ENCODE measurements at places on chromosomes 13 and 19. TPM values are rescaled to one million over a fixed set of nuclear protein-coding genes. Genes with fewer than 3 reads are reported as not detected.

DNA sequence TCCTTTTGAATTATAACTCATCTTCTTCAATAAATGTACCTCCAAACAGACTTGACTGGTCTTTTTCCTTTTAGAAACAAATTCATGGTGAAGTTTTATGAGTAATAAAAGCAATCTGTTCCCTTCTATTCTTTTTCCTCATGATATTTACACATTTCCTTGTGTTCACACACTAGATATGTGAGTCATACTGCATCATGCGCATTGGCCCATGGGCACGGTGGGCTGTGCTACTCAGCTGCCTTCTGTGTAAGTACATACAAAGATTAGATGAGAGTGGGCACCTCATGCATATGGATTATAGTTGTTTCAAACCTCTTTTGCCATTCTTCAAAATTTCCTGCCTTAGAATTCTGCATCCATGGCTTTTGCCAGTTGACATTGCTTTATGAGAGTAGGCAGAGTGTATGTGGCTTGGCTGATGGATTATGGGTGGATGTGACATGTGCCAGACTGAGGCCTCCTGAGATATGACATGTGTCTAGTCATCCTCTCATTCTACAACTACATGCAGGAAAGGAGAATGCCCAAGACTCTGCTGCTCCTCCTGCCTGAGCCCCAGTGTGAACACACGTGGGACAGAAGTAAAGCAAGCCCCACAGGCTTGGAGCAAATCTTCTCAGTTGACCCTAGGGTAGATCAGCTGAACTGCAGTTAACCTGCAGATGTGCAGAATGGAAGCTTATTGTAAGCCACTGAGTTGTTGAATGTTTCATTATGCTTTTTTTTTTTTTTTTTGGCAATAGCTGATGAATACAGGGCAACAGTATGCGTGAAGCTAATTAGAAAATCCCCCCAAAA lies 109.9 kb downstream of the RBM26 start:
- DNase-seq: no peak

GRCh38 chr13:62168891-62169290 lies 753.2 kb upstream of the PCDH20 start:
- no peak for DNase-seq

DNA sequence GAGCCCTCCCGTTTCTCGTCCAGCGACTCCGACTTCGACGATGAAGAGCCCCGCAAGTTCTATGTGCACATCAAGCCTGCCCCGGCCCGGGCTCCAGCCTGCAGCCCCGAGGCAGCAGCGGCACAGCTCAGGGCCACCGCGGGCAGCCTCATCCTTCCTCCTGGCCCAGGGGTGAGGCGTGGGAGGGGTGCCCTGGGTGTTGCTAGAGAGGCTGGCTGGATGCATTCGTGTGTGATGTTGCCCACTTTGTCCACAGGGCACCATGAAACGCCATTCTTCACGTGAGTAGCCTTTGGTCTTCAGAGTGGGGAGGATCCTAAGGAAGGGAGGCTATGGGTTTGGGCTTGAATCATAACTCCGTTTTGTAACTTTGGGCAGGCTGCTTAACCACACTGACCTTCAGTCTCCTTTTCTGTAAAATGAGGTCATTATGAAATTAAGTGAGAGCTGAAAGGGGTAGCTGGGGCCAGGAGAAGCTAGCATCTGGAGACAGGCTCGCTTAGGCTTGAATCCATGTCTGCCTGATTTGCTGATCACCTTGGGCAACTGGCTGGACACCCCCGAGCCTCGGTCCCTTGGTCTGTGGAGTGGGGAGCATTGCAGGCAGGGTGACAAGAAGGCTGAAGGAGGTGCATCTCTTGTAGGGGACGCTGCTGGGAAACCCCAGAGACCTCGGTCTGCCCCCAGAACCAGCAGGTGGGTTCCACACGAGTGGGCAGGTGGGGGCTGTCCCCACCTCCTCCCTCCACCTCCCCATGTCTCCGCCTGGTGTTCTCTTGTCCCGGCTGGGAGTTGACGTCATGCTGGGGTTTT lies 18.7 kb upstream of the B3GNT3 start:
- DNase-seq: peak; percentile 82

DNA sequence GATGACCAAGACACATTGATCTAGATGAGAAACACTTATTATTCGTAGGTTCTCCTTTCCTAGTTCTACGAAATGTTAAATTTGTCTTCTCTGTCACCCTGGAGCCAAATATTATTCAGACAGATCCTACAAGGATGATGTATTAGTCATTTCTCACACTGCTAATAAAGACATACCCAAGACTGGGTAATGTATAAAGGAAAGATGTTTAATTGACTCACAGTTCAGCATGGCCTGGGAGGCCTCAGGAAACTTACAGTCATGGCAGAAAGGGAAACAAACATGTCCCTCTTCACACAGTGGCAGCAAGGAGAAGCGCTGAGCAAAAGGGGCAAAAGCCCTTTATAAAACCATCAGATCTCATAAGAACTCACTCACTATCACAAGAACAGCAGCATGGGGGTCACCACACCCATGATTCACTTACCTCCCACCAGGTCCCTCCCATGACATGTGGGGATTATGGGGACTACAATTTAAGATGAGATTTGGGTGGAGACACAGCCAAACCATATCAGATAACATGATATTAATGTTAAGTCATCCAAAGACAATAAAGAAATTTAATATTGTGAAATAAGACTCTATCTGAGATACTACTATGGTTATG lies 1248.8 kb upstream of the SLC10A2 start:
- DNase-seq: no peak

GRCh38 chr13:33940898-33941297 lies 122.9 kb downstream of the RFC3 start:
- DNase-seq: no peak

DNA sequence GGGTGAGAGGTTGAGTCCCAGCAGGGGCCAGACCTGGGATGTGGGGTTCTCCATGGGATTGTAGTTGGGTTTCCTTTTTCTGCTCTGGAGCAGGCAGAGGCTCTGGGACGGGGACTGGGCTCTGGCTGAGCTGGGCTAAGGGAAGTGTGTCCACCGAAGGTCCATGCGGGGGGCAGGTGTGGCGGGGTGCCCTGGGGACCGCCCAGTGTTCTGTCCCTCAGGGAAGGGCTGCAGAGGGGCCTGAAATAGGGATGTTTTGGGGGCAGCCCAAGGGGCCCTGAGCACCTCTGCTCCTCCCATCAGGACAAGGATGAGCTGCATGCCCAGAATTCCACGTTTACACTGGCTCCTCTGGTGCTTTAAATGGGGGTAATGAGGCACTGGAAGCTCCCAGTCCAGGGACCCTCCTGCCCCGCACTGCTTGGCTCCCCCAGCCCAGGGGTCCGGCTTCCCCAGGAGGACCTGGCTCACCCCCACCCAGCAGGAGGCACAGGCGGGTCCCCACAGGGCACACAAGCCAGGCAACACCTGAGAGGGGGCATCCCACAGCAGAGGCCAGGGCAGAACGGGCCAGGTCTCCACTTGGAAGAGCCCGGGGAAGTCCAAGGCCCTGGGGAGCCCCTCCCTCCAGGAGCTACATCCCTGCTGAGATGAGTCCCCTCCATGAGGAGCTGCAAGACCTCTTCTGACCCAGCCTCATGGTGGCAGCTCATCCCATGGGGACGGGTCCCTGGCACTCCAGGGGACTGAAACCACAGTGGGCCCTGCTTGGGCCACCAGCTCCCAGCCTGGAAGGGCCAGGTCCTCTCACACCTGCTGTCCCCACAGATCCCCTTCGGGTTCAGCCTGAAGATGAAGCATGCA lies 14.7 kb upstream of the ZNF14 start:
- no peak for DNase-seq

GRCh38 chr19:28694812-28695211 lies 518.1 kb downstream of the UQCRFS1 start:
- no peak for DNase-seq

- DNase-seq: no peak
Measured at GRCh38 chr19:45468803-45469131, 971 bp downstream of the FOSB start.

STK11 gene
- total RNA-seq: 50.5 TPM

HRC gene
- total RNA-seq: 1.8 TPM

Data from lower lobe of right lung (tissue), 2 donors.